A375 (cell line): ENCODE measurements at places on chromosomes 2 and 18. TPM values are rescaled to one million over a fixed set of nuclear protein-coding genes. Genes with fewer than 3 reads are reported as not detected.

SLC9A2 gene
- 0.03 TPM in 1 of 2 replicates, not detected in the other for total RNA-seq

HNRNPA3 gene
- 34.8 and 39.0 TPM in 2 replicates for total RNA-seq

PCGF1 gene
- 28.8 and 29.3 TPM in 2 replicates for total RNA-seq

PLEKHH2 gene
- total RNA-seq: 3.5 and 3.6 TPM in 2 replicates

LONRF2 gene
- 1.2 and 1.3 TPM in 2 replicates for total RNA-seq

NCOA1 gene
- total RNA-seq: 5.0 and 5.8 TPM in 2 replicates

PUM2 gene
- total RNA-seq: 22.7 and 23.7 TPM in 2 replicates

CD8B gene
- not detected in 2 replicates for total RNA-seq

MAP2 gene
- total RNA-seq: 2.9 and 3.5 TPM in 2 replicates

GDF7 gene
- total RNA-seq: 0.04 and 0.11 TPM in 2 replicates

NTSR2 gene
- total RNA-seq: not detected in 2 replicates

CYP27C1 gene
- 0.93 and 1.2 TPM in 2 replicates for total RNA-seq

ANKRD30BL gene
- not detected in 2 replicates for total RNA-seq

SH3RF3 gene
- total RNA-seq: 7.6 and 8.6 TPM in 2 replicates

MBD2 gene
- 11.9 and 13.9 TPM in 2 replicates for total RNA-seq

NFATC1 gene
- total RNA-seq: 2.7 and 5.0 TPM in 2 replicates

SERPINB4 gene
- total RNA-seq: not detected in 2 replicates

HOXD4 gene
- 0.74 and 1.1 TPM in 2 replicates for total RNA-seq

UGT1A3 gene
- not detected in 2 replicates for total RNA-seq

RBMS1 gene
- total RNA-seq: 17.4 and 22.0 TPM in 2 replicates

CCDC121 gene
- total RNA-seq: 1.8 and 3.5 TPM in 2 replicates

NRP2 gene
- 45.5 and 54.1 TPM in 2 replicates for total RNA-seq

RAB6C gene
- total RNA-seq: 0.05 TPM in 1 of 2 replicates, not detected in the other

SCN1A gene
- not detected in 2 replicates for total RNA-seq

ZSWIM2 gene
- total RNA-seq: not detected in 2 replicates

TCF23 gene
- total RNA-seq: not detected in 2 replicates

FTCDNL1 gene
- 1.8 and 4.6 TPM in 2 replicates for total RNA-seq

TRABD2A gene
- 3.2 and 4.0 TPM in 2 replicates for total RNA-seq

IL18R1 gene
- 4.6 and 4.7 TPM in 2 replicates for total RNA-seq

KIAA2012 gene
- total RNA-seq: 0.08 TPM in 1 of 2 replicates, not detected in the other

RSAD2 gene
- 0.21 TPM in 1 of 2 replicates, not detected in the other for total RNA-seq

ALPI gene
- total RNA-seq: not detected in 2 replicates

ESPNL gene
- 0.40 and 0.41 TPM in 2 replicates for total RNA-seq

DSG1 gene
- not detected in 2 replicates for total RNA-seq
